SW 1271 (cell line): ENCODE measurements at places on chromosomes 11 and 22.

GRCh38 chr22:26463101-26463661 is 20.4 kb downstream of the HPS4 start:
- DNase-seq: no peak

DNA sequence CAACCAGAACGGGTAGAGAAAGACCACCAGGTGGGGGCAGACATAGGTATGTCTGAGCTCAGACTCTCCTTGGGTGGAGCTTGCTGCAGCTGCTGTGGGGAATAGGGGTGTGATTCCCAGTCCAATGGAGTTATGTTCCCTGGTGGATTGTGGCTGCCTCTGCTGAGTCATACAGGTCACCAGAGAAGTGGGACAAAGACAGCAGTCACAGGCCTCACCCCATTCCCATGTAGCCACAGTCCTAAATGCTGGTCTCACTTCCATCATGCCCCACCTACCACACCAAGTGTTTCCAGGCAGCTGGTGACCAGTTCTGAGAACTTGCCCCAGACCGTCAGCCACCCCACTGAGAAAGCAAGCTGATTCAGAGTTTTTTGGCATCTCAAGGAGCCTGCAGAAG is 17.5 kb downstream of the OR52E5 start:
- DNase-seq: no peak

- no peak for DNase-seq
Observed at GRCh38 chr11:59510941-59511589, at the start of gene OR4D9. Gene OR4D9 (plus strand): TSS chr11:59511539. CDS start chr11:59514913, 3,374 bp downstream.

DNA sequence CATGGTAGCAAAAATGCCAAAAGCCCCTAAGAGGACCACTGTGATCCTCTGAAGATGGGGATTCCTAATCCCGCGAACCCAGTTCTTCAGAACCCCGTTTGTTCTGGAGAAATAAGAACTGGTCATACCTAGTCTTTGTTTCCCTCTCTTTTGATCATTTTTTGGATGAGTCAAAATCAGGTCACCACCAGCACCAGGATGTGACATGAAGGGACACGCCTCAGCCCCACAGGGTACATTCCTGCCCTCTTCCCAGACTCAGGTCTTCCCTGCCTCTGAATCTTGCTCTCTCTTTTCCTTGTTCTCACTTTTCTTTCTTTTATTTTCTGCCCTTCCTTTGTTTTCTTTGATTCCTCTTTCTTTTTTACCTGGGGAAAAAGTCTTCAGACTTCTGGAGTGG is 14.6 kb upstream of the ANO1 start:
- no peak for DNase-seq

DNA sequence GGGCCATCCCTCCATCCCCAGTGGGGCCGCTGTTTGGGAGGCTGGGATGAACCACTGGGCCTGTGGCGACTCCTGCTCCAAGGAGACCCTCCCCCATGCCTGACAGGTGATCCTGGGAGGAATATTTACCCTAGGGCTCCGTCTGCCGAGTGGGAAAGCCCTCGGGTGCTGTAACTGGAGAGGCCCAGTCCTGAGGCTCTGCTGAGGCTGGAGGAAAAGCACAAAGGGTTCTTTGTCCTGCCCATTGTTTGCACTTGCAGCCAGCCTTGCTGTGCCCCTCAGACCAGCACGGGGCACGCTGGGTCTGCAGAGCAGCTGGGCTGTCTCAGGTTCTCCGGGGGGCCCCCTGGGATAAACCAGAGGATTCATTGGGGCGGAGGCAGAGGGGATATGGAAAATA is 321.1 kb downstream of the MN1 start:
- DNase-seq: no peak

DNA sequence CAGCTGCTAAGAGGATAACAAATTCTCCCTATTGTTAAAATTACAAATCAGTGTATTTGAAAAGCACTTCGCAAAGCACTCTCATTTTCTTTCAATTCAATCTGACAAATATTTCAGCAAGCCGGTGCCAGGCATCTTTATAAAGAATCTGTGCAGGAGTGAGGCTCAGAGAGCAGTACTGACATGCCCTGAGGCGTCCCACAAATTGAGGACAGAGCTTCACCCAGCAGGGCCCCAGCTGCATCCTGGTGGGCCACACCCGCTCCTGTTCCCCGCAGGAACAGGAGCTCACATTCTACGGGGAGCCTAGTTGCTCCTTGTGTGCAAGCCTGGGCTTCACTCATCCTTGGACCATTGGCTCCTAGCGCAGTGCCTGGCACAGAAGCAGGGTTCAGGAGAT is 60.9 kb upstream of the EIF3D start:
- no peak for DNase-seq

GRCh38 chr11:65773784-65774411 is 6.9 kb downstream of the AP5B1 start:
- DNase-seq: peak; percentile 14

DNA sequence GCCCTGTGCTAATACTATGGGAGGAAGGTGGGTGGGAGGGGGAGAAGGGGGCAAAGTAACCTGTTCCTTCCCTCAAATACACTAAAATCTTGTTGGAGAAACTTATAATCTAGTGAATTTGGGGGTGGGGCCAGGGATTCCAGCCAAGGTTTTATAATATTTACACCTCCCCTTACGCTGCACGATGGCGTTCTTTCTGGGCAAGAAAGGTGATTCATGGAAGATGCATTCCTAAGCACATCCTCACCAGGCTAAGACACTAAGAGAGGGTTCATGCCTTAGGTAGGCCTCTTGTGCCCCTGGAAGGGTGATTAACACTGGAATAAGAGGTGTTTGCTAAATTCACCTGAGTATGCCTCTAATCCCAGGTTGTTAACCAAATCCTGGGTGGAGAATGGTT is 82.6 kb downstream of the BARX2 start:
- DNase-seq: no peak

- no peak for DNase-seq
Observed at GRCh38 chr22:34797826-34798225, 268.1 kb upstream of the ISX start.

DNA sequence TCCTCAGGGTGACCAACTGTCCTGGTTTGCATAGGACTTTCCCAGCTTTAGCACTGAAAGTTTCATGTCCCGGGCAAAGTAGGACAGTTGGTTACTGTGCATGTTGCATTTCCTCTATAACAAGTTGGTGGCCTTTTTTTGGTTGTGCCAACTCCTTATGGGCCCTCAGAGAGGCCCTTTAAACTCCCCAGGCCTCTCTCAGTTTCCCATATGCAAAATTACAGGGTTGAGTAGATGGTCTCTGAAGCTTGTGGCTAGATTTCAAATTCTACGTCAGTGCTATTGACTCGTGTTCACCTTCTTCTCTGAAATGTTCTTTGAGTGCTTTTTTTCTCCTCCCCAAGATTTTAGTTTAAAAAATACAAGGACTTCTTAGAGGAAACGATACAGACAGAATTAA is 92.5 kb downstream of the MYO18B start:
- DNase-seq: no peak

DNA sequence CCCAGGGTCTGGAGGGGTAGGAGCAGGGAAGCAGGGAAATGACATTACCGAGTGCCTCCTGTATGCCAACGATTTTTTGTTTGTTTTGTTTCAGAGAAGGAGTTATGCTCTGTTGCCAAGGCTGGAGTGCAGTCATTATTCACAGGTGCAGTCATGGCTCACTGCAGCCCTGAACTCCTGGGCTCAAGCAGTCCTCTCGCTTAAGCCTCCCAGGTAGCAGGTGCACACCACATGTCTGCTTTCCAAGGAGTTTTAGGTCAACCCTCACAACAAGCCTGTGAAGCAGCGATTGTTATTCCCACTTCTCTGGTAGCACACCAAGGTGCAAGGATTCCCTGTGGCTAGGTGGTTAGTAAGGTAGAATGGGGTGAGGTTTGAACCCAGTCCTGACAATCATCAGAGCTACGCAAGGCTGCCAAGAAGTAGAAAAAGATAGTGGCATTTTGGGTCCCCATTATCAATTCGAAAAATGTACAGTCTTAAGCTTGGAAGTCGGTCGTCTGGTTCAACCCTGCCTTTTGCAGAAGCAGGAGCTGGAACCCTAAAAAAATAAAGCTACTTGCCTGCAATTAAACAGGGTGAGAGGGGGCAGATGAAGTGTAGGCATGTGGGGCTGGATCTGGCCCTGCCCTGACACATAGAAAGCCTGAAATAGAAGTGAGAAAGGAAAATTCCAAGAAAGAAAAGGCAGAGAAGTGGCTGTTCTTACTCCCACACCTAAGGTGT is 9.1 kb downstream of the UCP3 start:
- DNase-seq: no peak

DNA sequence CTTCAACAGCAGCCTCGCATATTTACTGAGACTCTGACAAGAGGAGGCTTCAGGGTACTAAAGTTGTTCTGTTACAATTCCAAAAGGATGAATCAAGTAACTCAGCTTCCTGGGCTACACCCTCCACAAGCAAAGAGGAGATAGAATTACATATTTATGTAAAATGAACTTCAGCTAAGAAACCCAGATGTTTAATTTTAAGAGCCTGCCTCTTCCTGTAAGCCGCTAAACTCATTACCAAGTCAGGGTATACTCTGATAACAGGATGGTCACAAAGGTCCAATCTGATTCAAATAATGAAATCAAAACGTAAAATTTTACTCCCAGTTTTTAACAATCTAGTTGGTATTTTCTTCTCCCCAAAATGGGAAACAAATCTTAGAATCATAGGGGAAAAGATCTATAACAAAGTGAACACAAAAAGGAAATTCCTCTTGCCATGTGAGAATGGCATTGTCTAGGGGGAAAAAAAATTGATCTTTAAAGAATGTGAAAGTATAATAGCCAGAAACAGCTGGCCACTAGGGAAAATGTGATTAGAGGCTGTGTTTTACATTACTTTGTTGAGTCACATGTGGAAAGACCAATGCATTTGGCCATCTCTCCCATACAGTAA is 30.9 kb downstream of the CHEK2 start:
- peak; percentile 3 for DNase-seq

DNA sequence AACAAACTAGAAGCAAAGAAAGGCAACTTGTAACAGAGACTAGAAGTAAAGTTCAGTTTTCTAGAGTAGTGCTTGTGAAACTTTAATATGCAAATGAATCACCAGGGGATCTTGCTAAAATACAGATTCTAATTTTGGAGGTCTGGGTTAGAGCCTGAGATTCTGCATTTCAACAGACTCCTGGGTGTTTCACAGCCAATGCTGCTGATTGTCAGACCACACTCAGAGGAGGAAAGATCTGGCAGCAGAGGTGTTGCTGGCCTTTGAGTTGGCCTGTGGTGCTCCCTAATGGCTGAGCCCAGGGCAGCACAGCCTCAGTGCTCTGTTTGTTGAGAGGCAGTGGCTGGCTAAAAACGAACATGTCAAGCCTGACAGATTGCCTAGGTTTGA is 5.4 kb downstream of the CRY2 start:
- DNase-seq: no peak

- no peak for DNase-seq
Observed at GRCh38 chr22:32058656-32059260, 15.7 kb downstream of the SLC5A1 start.

DNA sequence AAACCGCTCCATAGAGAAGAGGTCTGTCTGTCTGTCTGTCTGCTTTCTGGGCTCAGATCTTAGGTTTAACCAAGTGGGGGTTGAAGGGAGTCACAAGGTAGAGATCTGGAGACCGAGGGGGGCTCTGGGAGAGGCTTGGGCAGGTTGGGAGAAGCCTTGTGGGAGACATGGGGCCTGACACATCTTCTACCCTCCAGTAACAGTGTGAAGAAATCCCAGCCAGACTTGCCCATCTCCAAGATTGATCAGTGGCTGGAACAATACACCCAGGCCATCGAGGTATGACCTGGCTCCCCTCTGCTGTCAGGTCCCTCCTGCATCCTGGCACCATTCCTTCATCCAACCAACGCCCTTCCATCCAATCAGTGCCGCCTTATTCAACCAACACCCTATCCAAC is 7.4 kb downstream of the PRR33 start:
- no peak for DNase-seq

DNA sequence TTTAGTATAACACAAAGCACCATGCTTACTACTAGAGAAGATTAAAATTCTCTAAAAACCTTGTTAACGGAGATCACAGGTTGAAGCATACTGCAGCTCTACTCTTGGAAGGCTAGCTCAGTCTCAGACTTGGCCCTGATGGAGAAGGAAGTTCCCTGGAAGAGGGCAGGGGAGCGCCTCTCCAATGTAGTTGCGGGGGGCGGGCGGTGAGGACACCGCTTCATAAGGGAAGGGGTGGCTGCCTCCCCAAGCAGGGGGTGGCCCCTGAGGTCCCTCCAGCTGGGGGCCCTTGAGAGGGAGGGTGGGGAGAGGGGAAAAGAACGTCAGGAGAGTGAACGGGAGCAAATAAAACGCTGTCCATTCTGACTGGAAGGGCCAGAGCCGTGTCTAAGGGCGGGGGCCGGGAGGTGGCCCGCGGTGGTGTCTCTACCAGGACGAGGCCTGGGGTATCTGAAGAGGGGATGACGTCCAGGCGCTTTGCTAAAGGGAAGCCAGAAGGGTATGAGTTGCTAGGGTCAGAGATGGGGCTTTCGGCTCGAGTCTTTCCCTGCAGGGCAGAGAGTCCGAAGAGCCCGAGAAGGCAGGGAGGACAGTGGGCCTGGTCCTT is 553 bp upstream of the USP47 start:
- peak; percentile 63 for DNase-seq

DNA sequence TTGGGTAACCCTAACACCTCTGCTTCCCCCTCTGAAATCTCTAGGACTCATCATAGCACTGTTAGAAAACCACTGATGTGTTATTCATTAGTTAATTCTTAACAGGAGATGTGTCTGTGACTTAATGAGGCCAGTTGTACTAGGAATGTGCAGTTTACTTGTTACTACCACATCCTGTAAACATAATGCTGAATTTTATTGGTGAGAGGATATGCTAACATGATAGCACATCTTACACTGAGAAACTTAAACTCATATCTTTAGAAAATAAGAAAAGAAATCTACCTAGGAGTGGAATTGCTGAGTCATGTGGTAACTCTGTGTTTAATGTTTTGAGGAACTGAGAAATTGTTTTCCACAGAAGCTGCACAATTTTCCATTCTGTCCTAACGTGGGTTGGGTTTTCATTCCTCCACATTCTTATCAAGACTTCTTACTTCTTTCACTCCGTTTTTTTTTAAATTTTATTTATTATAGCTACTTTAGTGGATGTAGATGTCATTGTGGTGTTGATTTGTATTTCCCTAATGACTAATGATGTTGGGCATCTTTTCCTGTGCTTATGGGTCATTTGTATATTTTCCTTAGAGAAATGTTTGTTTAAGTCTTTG is 33.7 kb downstream of the RNF121 start:
- no peak for DNase-seq

DNA sequence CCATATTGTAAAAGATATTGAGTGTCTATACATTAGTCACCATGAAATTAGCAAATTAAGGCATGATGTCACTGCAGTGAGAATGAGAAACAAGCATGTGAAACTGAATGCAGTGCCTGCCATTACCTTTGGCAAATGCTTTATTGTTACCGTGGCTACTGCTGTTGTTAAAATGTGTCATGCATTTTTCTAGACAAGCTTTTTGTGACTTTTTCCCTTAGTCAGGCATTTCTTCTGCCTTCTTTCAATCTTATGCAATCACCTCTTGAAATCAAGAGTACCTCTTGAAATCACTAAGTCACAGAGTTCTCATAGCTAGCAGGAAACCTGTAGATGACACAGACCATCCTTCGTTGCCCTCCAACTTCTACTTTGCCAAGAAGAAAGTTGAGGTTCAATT is 461.7 kb upstream of the TENM4 start:
- DNase-seq: no peak
